ENCODE measurements at places on chromosomes 13 and 19.

DNA sequence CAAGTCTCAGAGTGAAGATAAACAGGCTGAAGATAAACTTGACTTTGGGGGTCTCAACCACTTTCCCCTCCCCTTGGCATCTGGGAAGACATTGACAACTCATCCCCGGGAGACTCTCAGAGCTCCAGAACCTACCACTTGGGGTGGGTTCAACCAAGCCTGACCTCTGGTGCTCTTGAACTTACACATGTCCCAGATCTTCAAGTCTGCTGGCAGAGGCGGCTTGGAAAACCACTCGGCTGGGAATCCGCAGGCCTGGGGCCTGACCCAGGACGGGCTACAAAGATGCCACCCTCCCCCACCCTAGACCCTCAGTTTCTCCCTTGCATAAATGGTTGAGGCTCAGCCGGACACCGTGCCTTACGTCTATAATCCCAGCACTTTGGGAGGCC, 512 bp downstream of the LRRC8E start:
- H3K4me3 ChIP-seq = no peak overlapping the region
- peaks cover 42% of the 10 kb centered on the region for H3K27me3 ChIP-seq
- H3K27ac ChIP-seq = no peak overlapping the region
- no peak for DNase-seq
- no peaks in the 10 kb centered on the region for H3K4me1 ChIP-seq

GRCh38 chr19:34034318-34034846, 137.9 kb upstream of the LSM14A start:
- no peak overlapping the region for H3K4me3 ChIP-seq
- H3K27me3 ChIP-seq = peaks cover 75% of the 10 kb centered on the region
- DNase-seq = no peak
- no peaks in the 10 kb centered on the region for H3K36me3 ChIP-seq
- no peaks in the 10 kb centered on the region for H3K4me1 ChIP-seq

DNA sequence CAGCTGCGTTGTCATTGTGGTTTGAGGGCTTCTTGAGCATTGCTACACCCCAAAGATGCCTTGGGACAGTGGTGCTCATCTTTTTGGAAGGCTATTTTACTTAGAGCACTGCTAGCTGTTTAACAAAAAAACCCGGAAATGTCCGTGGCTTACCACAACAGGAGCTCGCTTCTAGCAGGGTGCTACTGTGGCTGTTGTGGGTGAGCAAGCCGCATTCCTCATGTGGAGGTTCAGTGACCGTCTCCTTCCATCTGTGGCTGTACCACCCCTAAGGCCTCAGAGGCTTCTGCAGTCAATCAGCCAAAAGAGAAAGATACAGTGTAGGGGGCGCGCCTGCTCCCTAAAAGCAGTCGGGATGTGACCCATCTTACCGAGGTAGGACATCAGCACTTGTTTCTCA, 1004.2 kb downstream of the UQCRFS1 start:
- DNase-seq = no peak
- H3K27me3 ChIP-seq = no peaks in the 10 kb centered on the region
- H3K27ac ChIP-seq = no peak overlapping the region
- no peak overlapping the region for H3K4me3 ChIP-seq
- no peaks in the 10 kb centered on the region for H3K36me3 ChIP-seq

DNA sequence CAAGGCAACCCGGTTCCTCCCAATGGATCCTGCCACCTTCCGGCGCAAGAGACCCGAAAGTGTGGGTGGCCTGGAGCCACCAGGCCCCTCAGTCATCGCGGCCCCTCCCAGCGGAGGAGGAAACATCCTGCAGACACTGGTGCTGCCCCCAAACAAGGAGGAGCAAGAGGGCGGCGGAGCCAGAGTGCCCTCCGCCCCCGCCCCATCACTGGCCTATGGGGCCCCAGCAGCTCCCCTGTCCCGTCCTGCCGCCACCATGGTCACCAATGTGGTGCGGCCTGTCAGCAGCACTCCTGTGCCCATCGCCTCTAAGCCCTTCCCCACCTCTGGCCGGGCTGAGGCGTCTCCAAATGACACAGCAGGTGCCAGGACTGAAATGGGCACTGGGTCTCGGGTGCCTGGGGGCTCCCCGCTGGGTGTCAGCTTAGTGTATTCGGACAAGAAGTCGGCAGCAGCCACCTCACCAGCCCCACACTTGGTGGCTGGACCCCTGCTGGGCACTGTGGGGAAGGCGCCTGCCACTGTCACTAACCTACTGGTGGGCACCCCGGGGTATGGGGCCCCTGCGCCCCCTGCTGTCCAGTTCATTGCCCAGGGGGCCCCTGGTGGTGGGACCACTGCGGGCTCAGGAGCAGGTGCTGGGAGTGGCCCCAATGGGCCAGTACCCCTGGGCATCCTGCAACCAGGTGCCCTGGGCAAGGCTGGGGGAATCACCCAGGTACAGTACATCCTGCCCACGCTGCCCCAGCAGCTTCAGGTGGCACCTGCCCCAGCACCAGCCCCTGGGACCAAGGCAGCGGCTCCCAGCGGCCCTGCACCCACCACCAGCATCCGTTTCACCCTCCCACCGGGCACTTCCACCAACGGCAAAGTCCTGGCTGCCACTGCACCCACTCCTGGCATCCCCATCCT, 11.2 kb upstream of the PRR19 start:
- no peaks in the 10 kb centered on the region for H3K27me3 ChIP-seq
- H3K4me3 ChIP-seq = no peak overlapping the region
- peaks cover 39% of the 10 kb centered on the region for H3K36me3 ChIP-seq
- peak; percentile 65 for DNase-seq
- H3K27ac ChIP-seq = no peak overlapping the region

DNA sequence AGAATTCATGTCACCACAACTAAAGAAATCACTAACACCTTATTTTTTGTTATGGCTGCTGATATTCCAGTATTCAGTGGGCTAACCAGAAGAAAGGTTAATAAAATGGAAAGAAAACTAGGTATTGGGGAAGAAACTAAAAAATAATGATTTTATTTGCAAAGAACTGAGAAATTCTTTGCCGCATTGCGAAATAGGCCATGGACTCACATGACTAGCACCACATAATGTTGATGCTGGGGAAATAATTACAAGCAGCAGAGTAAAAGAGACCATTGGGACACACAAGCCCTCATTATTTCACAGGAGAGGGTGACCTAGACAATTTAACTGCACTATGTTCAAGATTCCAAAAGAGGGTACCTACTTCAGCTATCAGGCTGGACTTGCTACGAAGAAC, 1411.5 kb downstream of the SLITRK5 start:
- DNase-seq = no peak
- H3K27me3 ChIP-seq = no peaks in the 10 kb centered on the region
- no peaks in the 10 kb centered on the region for H3K36me3 ChIP-seq
- no peak overlapping the region for H3K27ac ChIP-seq
- H3K4me1 ChIP-seq = no peaks in the 10 kb centered on the region

DNA sequence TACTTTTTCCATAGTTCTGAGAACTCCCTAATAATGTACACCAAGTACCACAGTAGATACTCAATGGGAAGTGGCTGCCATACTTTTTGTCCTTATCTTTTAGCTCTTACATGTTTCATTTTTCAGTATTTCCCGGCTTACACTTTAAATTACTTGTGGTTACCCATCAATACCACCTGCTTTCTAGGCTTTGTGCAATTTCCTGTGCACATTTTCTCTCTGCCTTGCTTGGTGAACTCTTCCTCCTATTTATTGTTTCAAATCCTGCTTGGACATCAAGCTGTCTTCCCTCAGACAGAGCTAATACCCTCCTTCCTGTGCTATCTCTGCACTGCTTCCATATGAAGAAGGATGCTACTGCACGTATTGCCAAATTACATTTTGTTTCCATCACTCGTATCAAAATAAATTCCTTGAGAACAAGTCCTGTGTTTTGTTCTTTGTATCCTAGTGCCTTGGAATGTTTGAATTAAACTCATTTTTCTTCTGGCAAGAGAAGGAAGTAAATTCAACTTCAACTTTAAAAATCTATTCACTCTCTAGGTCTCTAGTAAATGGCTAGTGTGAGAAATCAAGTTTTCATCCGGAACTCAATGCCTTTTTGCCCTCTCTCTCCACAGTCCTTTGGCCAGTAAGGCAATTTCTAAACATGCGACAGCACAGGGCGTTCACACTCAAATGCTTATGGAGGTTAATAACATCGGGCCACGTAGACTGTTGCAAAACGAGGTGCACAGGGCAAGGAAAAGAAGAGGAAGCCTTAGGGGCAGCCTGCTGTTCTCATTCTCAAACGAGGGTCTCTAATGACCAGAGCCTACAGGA, 5.6 kb downstream of the ZAR1L start:
- H3K27ac ChIP-seq = no peak overlapping the region
- DNase-seq = no peak
- H3K4me3 ChIP-seq = peak overlapping the region; percentile 3

- no peaks in the 10 kb centered on the region for H3K36me3 ChIP-seq
- no peaks in the 10 kb centered on the region for H3K27me3 ChIP-seq
- H3K27ac ChIP-seq = no peak overlapping the region
- H3K4me1 ChIP-seq = peaks cover 2% of the 10 kb centered on the region
- DNase-seq = no peak
Observed at GRCh38 chr13:109900741-109901140, 114.4 kb upstream of the IRS2 start.

- H3K36me3 ChIP-seq = no peaks in the 10 kb centered on the region
- no peak overlapping the region for H3K4me3 ChIP-seq
- H3K4me1 ChIP-seq = no peaks in the 10 kb centered on the region
- H3K27me3 ChIP-seq = no peaks in the 10 kb centered on the region
- DNase-seq = no peak
Observed at GRCh38 chr13:108402850-108403249, 133.3 kb downstream of the TNFSF13B start.

GRCh38 chr13:86841264-86841663, 829.9 kb upstream of the SLITRK5 start:
- no peaks in the 10 kb centered on the region for H3K36me3 ChIP-seq
- H3K4me1 ChIP-seq = no peaks in the 10 kb centered on the region
- H3K27ac ChIP-seq = no peak overlapping the region
- H3K27me3 ChIP-seq = no peaks in the 10 kb centered on the region
- no peak for DNase-seq

- H3K4me1 ChIP-seq = peaks cover 17% of the 10 kb centered on the region
Observed at GRCh38 chr19:2500841-2501261, 24.9 kb downstream of the GADD45B start.

- H3K4me3 ChIP-seq = no peak overlapping the region
- no peak for DNase-seq
Observed at GRCh38 chr13:52177276-52177675, 17.9 kb upstream of the NEK3 start.

- no peaks in the 10 kb centered on the region for H3K27me3 ChIP-seq
- DNase-seq = no peak
- peaks cover 16% of the 10 kb centered on the region for H3K4me1 ChIP-seq
- H3K36me3 ChIP-seq = no peaks in the 10 kb centered on the region
- H3K27ac ChIP-seq = peak overlapping the region; percentile 70
Observed at GRCh38 chr13:30290812-30291436, 16.4 kb downstream of the KATNAL1 start.

- peaks cover 3% of the 10 kb centered on the region for H3K36me3 ChIP-seq
- no peak overlapping the region for H3K27ac ChIP-seq
- no peak overlapping the region for H3K4me3 ChIP-seq
- DNase-seq = no peak
Observed at GRCh38 chr13:27783111-27783510, 9.2 kb upstream of the GSX1 start.

DNA sequence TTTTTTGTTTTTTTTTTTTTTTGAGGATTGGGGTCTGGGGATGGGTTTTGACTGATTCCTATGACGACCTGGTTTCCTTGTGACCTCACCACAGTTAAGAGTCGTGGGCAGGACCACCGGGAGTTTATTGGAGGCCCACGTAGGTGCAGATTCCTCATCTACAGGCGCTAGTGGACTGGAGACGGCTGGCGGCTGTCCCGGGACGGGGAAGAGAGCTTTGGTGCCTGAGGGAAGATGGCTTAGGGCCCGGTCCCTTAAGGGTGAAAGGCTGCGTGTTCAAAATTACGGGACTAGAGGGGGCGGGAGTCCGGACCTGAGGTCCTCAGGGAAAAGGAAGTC, 682 bp upstream of the TEAD2 start:
- DNase-seq = no peak
- no peaks in the 10 kb centered on the region for H3K27me3 ChIP-seq
- H3K36me3 ChIP-seq = no peaks in the 10 kb centered on the region
- no peak overlapping the region for H3K27ac ChIP-seq
- no peak overlapping the region for H3K4me3 ChIP-seq
- peaks cover 11% of the 10 kb centered on the region for H3K4me1 ChIP-seq

- no peak for DNase-seq
- no peak overlapping the region for H3K27ac ChIP-seq
- no peak overlapping the region for H3K4me3 ChIP-seq
- H3K27me3 ChIP-seq = peaks cover 57% of the 10 kb centered on the region
- no peaks in the 10 kb centered on the region for H3K4me1 ChIP-seq
Observed at GRCh38 chr13:25196971-25197370, 24.9 kb upstream of the AMER2 start.

DNA sequence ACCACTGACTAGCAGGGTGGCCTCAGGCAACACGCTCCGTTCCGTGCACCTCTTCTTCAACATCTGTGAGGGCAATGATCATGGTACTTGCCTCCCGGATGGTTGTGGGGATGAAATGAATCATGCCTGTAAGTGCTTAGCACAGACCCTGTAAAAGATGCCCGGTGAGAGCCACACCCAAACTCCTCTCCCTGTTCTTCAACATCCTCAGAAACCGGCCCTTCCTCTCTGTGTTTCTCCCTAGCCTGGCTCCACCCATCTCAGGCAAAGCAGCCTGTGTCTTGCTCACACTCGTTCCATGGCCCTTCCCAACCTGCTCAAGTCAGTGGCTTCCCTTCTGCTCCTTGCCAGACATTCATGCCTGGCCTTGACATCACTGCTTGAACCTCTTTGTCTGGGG, 5.8 kb upstream of the DMKN start:
- H3K27ac ChIP-seq = no peak overlapping the region
- H3K36me3 ChIP-seq = no peaks in the 10 kb centered on the region
- H3K4me3 ChIP-seq = no peak overlapping the region
- H3K27me3 ChIP-seq = peaks cover 48% of the 10 kb centered on the region

- no peak overlapping the region for H3K27ac ChIP-seq
- H3K4me1 ChIP-seq = no peaks in the 10 kb centered on the region
- no peaks in the 10 kb centered on the region for H3K27me3 ChIP-seq
- DNase-seq = no peak
Observed at GRCh38 chr13:80973721-80974120, 632.8 kb upstream of the SPRY2 start.

DNA sequence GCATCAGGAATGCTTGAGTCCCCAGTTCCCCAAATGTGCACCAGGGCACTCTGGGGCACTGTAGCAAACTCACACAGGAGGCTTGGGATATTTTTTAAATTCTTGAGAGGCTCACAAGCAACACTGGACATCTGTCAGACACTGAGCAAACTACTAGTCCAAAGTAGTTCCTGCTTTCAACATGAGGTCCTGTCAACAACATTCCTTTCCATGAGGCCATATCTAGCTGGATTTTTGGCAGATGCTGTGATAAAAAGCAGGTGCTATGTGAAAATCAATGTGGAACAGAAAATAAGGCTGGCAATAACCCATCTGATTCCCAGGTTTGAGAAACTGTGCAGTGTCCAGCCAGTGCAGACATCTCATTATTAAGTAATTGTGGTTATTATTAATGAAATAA, 50.5 kb downstream of the STARD13 start:
- H3K36me3 ChIP-seq = no peaks in the 10 kb centered on the region
- H3K27ac ChIP-seq = no peak overlapping the region
- H3K4me1 ChIP-seq = no peaks in the 10 kb centered on the region

- no peak for DNase-seq
- peaks cover 3% of the 10 kb centered on the region for H3K36me3 ChIP-seq
- peaks cover 36% of the 10 kb centered on the region for H3K27me3 ChIP-seq
- H3K4me1 ChIP-seq = peaks cover 2% of the 10 kb centered on the region
- no peak overlapping the region for H3K27ac ChIP-seq
Observed at GRCh38 chr19:9914001-9914314, 22.4 kb downstream of the OLFM2 start.
